Astrocyte of the spinal cord (primary cell): ENCODE measurements at places on chromosomes 3 and 15.
A peak's percentile ranks its signal among the peaks of the same experiment; 100 is the strongest.

DNA sequence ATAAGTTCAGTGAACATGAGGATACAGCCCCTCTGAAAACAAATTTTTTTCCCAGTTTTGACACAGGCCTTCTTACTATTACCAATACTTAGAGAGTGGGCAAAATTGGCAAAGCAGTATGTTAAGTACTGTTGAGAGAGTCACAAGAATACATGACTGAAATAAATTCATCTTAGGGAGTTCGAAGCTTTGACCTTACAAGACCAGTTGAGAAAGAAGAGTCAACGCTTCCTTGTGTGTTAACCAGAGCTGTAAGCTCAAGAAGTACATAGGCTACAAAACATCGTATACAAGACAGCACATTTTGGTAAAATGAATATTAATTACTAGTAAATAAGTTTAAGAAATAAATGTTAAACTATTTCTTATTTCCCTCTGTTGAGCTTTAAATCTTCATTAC, 164.4 kb upstream of the RORA start:
- no peak for DNase-seq

DNA sequence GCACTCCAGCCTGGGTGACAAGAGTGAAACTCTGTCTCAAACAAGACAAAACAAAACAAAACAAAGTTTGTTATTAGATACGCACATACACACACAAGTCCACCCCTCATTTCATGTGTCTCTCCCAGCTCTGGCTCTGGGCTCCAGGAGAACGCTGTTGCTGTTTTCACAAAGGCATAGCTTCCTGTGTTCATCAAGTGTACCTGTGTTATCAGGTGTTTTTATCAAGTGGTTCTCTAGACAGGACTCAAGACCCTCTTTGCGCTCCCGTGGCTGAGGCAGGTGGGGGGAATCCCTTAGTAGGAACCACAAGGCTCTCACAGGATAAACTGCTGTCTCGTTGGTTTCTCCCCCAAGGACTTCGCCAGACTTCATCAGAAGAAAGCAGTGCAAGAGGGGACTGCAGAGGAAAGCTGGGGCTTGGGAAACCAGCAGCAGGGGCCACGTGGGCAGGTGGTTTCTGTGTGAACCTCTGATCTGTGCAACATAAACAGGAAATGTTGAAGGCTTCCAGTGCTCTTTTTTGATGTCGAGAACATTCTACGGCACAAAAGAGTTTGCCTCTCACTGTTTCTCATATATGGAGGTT, 6.9 kb upstream of the PPP1R2 start:
- no peak for DNase-seq

GRCh38 chr3:30904996-30905395, 10.5 kb upstream of the GADL1 start:
- no peak for DNase-seq

GRCh38 chr3:169914321-169914720, 2.9 kb downstream of the SAMD7 start:
- peak; percentile 22 for DNase-seq

DNA sequence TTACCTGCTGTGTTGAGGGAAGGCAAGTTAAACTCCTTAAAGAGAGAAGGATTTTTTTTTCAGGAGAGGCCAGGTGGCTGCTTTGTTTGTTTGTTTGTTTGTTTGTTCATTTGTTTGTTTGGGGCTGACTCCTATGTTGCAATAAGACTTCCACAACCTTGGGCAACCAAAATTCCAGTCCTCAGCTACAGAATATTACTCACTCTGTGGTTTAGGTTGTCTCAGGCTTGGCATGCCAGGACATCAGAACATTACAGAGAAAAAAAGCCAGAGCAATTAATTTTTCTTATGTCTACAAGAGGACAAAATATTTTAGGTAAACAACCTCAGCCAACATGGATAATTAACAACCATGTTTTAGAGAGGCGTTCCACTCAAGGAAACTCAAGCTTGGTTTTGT, 156.7 kb upstream of the ATP11B start:
- DNase-seq: no peak

GRCh38 chr3:130473416-130473815, 43.6 kb upstream of the COL6A6 start:
- DNase-seq: no peak

- DNase-seq: no peak
Measured at GRCh38 chr3:131957980-131958379, 76.8 kb downstream of the CPNE4 start.

- DNase-seq: no peak
Measured at GRCh38 chr3:175851541-175851940, 992.4 kb downstream of the NAALADL2 start.

DNA sequence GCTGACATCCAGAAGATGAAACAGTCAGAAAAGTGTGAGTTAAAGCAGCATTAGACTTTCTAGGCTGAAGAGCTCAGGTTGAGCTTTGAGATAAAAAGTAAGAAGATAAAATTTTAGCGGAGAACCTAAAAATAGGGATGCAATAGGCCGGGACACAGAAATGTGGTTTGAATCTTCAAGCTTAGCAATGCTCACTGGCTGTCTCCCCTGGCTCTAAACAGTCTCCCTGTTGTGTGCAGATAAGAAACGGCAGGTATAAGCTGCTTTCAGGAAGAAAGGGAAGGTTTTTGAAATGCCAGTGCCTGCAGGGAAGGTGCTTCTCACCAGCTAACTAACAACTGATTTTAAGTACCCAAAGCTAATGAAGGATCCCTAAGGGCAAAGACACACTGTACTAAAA, 718.7 kb upstream of the SGO1 start:
- no peak for DNase-seq

GRCh38 chr15:88246666-88247446, 9.7 kb downstream of the NTRK3 start:
- DNase-seq: peak; percentile 70

- no peak for DNase-seq
Measured at GRCh38 chr3:177441813-177442646, 244.7 kb upstream of the TBL1XR1 start.

DNA sequence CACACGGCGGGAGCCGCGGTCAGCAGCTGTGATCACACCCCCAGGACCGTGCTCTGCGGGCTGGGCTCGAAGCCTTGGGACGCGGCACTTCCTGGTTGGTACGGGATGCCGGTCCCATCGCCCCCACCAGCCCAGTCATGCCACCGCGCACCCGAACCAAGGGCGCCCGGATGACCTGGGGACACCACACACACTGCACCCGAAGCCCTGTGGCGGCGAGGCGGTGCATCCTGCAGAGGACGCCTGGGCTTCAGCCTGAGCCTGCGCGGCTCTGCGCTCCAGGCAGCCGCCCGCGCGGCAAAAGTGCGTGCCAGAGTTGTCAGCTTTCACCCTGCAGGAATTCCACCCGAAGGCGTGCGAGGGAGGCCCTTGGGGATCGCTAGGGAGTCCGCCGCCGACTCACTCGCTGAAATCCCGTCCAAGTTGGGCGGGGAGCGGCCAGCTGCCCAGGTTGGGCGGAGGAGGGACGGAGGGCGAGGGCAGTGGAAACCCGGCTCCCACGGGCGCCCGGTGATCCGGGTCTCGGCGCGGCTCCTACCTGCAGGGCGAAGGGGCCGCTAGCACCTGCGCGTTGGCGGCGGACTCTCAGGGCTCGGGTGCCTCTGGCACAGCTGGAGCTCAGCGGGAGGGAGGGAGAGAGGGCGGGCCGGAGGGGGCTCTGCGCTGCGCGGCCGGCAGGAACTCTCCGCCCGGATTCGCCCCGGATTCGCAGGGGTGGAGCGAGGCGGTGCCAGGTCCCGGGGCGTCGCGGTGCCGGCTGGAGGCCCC, at the start of gene PLD1:
PLD1 (minus strand) TSS at position 623 of the 768 bp plus-strand sequence. CDS start 72,432 bp downstream, outside the sequence.
- peak; percentile 93 for DNase-seq

DNA sequence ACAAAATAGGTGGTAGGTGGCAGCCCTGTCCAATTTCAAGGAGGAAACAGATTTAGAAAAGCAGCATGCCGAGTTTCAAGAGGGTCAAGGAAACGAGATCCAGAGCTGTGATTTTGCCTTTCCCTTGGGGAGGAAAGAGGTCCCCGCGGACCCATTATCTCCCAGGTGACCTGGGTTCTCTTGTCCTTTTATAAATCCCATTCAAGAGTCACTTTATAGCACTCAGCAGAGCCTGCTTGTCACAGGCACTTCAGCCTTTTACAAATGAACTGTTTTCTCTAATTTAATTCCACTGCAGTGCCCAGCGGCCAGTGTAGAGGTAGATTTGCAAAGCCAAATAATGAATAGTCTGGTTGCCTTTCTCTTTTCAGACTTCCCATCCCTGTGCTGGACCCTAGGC, 99.9 kb downstream of the CD47 start:
- no peak for DNase-seq

DNA sequence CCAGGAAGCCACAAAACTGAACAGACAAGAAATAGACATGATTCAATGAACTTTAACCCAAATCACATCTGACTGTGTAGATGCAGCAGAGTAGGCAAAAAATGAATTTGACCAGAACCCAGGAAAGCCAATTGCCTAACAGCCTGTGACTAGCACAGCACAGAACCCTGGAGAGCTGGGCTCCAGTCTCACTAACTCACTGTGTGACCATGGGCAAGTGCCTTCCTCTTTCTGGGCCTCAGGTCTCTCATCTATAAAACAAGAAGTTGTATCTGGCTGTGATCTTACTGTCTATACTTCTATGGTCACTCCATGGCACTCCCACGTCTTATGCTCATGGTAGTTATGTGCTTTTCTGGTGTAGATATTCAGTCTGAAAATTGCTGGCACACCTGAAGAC, 48.1 kb upstream of the USP3 start:
- DNase-seq: no peak

- no peak for DNase-seq
Measured at GRCh38 chr3:132325103-132325606, 7.9 kb downstream of the ACP3 start.

DNA sequence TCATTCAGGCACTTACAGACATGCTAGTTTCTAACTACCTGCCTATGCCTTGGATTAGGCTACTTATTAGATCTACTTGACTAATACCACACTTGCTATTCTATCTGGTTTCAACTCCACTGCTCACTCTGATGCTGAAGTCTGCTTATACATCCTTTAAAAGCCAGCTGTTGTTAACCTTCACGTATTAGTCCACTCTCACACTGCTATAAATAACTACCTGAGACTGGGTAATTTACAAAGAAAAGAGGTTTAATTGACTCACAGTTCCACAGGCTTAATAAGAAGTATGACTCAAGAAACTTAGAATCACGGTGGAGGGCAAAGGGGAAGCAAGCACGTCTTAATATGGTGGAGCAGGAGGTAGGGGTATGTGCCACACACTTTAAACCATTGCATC, 47.7 kb upstream of the ANKRD28 start:
- DNase-seq: no peak

DNA sequence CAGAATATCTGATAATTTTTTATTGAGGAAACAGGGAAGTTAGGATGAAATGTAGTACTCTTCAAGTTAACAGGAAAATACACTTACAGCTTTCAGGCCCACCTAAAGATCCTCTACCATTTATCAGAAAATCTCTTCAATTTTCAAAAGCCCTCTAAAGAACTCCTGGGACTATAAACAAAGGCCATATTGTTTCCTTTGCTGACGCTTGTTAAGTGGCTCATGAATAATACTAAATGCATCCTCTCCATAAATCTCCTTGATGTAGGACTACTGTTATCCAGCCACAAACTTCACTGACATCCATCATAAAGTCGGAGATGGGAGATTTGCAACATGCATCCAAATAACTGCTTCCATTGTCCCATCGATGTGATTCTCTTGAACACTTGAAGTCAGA, 326.5 kb downstream of the ZIC1 start:
- DNase-seq: no peak

DNA sequence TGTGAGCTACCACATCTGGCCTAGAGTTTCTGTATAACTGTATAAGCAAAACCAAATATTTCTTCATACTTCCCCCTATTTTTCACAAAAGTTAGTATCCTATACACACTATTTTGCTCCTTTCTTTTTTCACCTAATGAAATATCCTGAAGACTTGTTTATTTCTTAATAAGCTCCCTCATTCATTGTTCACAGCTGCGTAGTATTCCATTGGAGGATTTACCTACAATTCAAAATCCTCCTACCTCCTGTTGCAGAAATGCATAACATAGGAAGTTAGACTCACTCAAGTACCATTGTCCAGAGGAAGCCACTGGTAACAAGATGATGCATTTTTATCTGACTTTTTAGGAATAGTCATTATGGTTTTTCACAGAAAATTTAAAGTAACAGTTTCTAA, 29.6 kb upstream of the TBC1D21 start:
- DNase-seq: no peak

DNA sequence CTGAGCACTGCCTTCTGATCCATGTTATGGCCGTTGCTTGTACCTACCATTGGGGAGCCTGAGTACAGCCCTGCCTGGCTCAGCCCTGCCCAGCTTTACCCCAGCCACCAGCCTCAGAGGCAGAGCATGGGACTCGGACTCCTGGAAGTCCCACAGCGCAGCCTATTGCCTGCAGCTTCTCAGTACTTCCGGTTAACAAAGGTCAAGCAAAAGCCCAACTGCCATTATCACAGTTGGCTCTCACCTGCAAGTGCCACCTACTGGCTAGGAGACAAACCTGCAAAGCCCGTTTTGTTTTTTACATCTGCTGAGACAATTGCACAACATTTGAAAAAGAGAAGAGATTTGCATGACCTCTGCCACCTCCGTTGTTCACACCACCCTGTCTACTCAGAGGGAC, 1081.7 kb downstream of the NAALADL2 start:
- DNase-seq: no peak

DNA sequence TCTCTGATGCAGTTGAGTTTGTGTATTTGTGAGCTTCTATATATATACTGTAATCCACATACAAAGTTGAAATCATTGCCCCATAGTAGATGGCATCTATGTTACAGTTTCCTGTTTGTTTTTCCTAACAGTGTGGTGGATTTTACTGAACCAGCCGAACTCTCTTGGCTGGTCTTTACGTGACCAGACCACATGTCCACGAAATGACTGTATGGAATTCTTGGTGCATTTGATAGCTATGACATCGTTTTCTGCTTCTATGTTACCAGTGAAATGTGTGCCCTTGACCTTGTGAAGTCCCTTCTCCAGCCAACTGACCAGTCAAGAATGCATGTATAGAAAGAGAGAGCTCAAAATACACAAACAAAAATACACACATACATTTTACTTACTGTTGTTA, 1.8 kb downstream of the KCNMB2 start:
- no peak for DNase-seq

- DNase-seq: no peak
Measured at GRCh38 chr3:153319705-153320554, 157.9 kb downstream of the RAP2B start.

DNA sequence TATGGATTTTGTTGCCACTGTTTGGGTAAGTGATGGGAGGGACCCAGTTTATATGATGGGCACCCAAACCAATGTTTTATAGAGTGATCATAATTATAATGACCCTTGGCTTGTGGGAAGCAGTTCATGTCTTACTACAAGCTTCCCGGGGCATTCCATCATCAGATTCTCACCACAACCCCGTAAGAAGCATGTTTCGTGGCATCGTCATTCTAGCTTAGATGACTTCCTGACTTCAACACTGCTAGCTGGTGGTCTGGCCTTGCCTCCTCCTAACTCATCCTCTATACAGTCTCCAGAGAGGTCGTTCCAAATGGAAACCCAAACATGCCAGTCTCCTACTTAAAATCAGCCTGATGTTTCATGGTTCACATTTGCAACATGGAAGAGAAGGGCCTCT, 226.9 kb downstream of the ADAMTS9 start:
- DNase-seq: peak; percentile 88
